Motor neuron (in vitro differentiated cells): ENCODE measurements at places on chromosomes 3 and 15.
A peak's percentile ranks its signal among the peaks of the same experiment; 100 is the strongest.

GRCh38 chr15:58460116-58460790, 28.5 kb downstream of the LIPC start:
- ATAC-seq = no peak

- no peak for ATAC-seq
Observed at GRCh38 chr3:162487138-162487537, 990.5 kb downstream of the OTOL1 start.

GRCh38 chr3:41907330-41908073, 54.4 kb downstream of the ULK4 start:
- no peak for ATAC-seq

- ATAC-seq = no peak
Observed at GRCh38 chr15:83293201-83293600, 8.7 kb upstream of the BNC1 start.

GRCh38 chr15:29244544-29244943, 25.1 kb downstream of the NSMCE3 start:
- no peak for ATAC-seq

DNA sequence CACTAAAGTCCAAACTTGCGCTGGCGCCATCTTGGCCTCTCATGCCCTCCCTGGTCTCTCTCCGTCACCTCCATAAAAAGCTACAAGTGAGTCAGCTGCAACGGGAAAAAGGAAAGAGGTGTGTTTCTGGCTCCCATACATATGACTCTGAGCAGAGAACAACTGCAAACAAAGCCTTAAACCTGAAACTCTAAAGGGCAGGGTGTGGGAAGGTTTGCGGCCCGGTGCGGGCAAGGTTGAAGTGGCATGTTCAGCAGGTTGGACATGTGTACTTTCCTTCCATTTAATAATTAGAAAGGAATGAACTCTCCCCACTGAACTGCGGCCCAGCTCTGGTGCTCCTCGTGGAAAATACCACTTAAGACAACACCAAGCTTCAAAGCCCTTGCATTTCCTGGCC, 59.0 kb upstream of the PPARG start:
- ATAC-seq = no peak

DNA sequence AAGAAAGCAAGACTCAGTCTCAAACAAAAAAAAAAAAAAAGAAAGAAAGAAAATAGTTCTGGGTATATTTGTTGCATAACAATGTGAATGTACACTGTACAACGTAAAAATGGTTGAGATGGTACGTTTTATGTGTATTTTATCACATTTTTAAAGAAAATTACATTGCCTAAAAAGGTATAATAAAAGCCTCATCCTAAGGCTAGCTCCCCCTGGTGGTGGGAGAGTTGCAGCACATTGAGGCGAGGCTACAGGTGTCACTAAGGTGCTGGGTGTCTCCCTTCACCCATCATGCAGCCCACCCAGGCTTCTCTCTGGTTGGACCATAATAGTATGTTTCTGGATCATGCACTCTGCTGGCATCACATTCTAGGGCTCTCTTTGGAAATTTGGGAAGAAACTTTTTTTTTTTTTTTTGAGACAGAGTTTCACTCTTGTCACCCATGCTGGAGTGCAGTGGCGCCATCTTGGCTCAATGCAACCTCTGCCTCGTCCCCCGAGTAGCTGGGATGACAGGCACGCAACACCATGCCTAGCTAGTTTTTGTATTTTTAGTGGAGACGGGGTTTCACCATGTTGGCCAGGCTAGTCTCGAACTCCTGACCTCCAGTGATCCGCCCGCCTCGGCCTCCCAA, 12.4 kb upstream of the RAB11A start:
- ATAC-seq = no peak

GRCh38 chr3:124650798-124651197, 79.5 kb upstream of the UMPS start:
- ATAC-seq = no peak

- ATAC-seq = no peak
Observed at GRCh38 chr3:184526088-184526433, 35.5 kb upstream of the EPHB3 start.

GRCh38 chr3:33007776-33008175, 56.3 kb downstream of the CCR4 start:
- no peak for ATAC-seq

DNA sequence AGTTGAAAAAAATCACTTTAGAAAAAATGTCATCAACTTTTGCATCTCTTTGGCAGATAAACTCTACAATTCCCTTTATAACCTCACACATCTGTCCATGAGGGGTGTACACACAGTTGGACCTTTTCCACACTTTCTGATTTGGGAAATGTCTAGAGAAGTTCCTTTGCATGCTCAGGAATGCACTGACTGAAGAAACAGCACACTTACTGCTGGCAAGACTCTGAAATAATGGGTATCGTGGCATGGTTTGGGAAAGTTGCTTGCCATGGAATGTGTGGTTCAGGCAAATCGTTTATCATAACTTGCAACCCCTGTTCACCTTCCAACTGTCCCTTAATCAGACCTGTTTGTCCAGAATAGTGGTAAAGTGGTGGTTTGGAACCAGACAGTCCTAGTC, 135.3 kb upstream of the TGFBR2 start:
- no peak for ATAC-seq

DNA sequence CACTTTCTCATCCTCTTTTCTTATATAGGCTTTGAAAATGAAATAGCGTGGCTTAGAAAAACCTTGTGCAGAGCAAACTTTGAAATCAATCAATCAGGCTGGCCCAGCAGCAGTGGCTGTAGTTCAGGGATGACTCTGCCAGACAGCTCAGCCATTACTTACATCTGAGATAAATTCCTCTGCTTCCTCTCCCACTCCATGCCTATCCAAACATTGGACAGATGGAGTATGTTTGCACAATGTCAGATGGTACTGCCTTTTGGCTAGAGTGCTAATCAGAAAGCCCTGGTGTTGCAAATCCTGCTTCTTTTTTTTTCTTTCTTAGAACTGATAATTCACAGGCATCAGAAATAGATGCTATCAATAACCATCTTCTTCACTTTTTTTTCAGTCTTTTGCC, 1065.1 kb downstream of the AGBL1 start:
- peak; percentile 56 for ATAC-seq

GRCh38 chr3:38657369-38657768, 7.9 kb upstream of the SCN5A start:
- no peak for ATAC-seq

DNA sequence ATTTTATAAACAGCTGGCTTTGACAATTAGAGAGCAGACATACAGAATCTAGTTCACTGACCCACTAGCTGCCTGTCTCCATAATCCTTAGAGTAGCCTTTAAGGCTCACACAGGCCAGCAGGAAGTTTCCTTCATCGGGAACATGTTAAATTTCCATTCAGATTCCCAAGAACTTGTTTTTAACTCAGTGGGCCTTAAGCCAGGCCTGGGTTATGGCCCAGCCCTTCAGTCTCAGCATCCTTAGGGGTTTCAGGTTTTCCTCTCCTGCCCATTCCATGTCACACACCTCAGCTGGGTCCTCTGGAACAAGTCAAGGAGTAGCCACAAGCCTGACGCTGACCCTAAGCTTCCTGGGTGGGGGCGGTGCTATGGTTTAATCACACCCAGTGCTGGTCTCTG, 15.0 kb downstream of the CDAN1 start:
- no peak for ATAC-seq

GRCh38 chr3:76311941-76312340, 526.6 kb upstream of the ZNF717 start:
- ATAC-seq = no peak

DNA sequence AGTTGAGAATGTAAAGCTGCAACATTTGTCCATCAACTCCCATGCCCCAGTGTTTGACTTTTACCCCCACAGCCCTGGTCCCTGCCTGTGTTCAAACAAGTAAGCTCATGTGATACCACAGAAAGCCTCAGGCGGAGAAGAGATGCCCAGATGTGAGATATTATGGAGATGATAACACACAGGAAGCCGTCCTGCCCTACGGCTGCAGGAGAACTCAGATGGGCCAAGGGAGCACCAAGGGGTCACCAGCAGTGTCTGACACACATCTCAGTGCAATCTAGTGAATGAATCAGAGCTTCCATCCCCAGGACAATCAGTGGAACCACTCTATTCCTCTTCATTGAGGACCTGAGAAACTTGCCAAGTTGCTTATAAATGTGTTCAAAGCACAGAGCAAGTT, 14.0 kb upstream of the SPINK8 start:
- ATAC-seq = no peak

DNA sequence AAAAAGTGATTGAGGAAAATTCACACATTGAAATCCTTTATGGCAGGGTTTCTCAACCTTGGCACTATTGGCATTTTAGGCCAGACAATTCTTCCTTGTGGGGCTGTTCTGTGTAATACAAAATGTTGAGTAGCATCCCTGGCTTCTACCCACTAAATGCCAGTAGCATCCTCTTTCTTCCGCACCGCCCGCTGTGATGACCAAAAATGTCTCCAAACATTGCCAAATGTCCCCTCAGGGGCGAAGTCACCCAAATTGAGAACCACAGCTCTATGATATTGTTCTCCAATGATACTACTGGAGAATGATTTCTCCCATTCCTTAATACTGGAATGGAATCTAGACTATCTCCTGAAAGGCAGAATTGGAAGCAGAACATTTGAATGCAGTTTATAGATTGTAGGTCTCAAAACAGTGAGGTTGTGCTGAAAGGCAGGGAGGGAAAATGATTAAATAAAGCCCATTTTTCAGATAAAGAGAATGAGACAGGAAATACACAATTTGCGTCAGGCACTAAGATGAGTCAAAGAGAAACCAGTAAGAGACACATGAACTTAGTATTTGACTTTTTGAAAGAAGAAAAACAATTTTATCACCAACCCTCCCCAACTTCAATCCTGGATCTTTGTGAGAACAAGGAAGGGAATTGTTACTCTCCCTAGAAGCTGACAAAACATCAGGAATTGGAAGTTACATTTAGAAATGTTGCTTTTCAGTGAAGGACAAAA, 101.6 kb upstream of the TNIK start:
- ATAC-seq = no peak

DNA sequence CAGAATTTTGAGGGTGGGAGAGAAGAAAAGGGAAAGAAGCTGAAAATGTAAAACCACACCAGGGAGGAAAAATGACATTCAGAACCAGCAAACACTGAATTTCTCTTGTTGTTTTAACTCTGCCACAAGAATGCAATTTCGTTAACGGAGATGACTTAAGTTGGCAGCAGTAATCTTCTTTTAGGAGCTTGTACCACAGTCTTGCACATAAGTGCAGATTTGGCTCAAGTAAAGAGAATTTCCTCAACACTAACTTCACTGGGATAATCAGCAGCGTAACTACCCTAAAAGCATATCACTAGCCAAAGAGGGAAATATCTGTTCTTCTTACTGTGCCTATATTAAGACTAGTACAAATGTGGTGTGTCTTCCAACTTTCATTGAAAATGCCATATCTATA, 15.5 kb downstream of the GREM1 start:
- no peak for ATAC-seq

DNA sequence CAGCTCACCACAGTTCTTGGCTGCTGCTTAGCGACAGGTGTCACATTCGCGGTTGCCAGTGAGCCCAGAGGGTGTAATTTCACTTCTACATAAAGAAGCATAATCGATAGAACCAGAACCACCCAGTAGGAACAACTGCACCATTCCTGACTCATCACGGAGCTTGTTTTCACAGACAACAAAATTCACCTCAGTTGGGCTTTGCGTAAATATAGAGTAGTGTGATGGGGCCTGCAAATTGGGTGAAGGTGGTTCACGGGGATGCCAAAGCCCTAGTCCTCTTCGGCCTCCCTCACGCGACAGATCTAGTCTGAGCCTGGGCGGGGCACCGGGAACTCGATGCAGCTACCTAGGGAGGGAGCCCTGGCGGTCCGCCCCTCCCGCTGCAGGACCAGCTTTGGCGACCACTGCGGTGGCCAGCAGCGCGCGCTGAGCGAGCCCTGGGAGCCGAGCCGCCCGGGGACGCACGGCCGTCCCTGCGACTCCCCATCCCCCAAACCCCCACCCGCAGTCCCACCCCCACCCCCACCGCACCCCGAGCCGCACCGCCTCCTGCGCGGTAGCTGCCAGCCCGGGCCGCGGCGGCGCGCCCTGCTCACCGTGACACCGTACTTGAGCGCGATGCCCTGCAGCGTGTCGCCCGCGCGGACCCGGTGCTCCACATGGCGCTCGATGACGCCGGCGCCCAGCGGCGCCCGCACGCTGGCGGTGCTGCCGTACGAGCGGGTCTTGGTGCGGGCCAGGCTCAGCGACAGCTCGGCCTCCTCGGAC, 519 bp downstream of the LYSMD2 start:
- ATAC-seq = peak; percentile 86

- peak; percentile 85 for ATAC-seq
Observed at GRCh38 chr15:63466378-63467192, 37.8 kb upstream of the USP3 start.

DNA sequence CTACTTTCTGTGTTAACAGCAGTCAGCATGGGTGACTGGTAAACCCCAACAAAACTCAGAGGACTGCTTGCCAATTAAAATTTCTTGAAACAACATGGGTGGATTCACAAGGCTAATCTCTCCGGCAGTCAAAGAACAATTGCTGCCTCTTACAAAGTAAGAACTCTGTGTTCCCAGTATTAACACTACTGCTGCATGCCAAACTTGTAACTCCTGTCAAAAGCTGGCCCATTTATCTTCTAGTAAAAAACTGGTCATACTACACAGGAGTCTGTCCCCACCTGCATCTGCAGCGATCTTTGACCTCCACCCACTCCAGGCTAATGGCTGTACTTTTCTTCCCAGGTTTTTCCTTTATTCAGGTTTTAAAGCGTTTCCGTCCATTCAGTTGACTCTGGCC, 8.7 kb upstream of the ZNF589 start:
- no peak for ATAC-seq

DNA sequence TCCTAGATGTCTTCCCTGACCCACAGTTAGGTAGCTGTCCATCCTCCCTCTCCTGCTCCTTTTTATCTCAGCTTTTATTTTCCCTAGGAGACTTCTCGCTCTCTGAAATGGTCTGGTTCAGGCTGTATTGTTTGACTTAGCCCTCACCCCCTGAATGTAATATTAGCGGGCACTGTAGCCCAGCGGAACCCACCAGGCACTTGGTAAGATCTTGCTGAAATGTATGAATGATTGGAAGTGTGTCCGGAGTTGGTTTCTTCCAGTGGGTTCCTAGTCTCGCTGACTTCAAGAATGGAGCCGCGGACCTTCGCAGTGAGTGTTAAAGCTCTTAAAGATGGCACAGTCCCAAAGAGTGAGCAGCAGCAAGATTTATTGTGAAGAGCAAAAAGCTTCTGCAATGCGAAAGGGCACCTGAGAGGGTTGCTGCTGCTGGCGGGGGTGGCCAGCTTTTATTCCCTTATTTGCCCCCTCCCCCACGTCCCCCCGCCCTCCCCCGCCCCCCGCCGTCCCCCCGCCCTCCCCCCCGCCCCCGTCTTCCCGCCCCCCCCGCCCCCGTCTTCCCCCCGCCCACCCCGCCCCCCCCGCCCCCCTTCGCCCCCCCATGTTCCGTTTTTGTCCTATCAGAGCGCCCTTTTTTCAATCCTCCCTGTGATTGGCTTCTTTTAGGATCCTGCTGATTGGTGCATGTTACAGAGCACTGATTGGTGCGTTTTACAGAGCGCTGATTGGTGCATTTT, 694 bp upstream of the EEFSEC start:
- ATAC-seq = peak; percentile 69

DNA sequence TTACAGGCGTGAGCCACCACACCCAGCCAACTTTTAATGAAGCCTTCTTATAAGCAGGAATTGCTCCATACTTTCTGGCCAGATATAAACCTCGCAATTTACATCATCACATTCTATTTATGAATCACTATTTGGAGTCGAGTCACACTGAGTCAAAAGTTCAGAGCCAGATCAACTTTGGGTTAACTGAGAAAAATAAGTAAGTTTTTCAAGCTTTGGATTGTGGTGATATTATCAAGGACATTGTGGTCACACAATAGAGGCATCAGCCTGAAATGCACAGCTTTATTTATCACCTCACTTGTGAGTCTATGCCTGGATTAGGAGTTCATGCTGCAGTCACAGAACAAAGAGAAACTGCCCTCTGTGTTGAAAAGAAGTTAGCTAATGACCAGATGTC, 1163.5 kb downstream of the ROBO1 start:
- ATAC-seq = peak; percentile 53
